Right hindlimb (tissue), 1 donor: ENCODE measurements at places on chromosomes 16 and 17.

GRCh38 chr16:72256398-72257066 is 84.6 kb upstream of the PMFBP1 start:
- DNase-seq, result no peak

GRCh38 chr17:22703204-22703603 is 1010.9 kb downstream of the KCNJ18 start:
- DNase-seq, result no peak

DNA sequence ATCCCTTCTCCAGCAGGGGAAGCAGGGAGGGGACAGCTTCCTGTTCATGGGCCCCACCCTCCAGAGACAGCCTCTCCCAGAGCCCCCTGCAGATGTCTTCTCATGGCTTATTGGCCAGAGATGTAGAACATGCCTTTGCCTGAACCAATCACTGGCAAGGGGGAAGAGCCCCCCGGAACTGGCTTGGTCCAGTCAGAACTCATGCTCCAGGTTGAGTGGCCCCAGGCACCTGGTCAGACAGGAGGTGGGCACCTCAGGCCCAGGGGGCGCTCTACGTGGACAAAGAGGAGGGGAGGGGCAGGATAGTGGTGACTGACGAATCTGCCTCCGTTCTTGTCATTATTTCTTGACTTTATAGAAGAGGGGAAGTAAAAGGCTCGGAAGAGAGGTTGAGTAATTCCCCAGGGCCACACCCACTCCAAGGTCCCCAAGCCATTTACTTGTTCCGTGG is 23.6 kb downstream of the RAB11FIP4 start:
- DNase-seq, result no peak

- no peak for DNase-seq
These were observed 55.8 kb upstream of the B4GALNT2 start for GRCh38 chr17:49076573-49077384.

DNA sequence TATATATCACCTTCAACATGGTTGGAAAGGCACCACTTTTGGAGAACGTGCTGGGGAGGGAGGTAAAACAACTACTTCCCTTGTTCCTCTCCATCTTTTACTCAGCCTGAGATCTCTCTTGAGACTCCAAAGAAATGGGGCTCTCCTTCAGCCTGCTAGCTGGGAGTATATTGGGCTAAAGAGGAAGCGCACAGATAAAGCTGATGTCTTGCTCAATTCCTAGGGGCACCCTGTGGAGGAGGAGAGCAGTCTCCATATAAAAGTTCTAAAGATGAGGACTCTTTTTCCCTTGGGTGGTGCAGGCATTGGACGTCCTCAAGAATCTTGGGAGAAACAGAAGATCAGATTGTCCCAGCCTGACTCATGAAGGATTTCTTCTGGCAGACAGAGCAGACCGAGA is 4.6 kb upstream of the ETV4 start:
- no peak for DNase-seq

- DNase-seq, result no peak
These were observed 3.1 kb upstream of the BAIAP2 start for GRCh38 chr17:81031566-81032550.

DNA sequence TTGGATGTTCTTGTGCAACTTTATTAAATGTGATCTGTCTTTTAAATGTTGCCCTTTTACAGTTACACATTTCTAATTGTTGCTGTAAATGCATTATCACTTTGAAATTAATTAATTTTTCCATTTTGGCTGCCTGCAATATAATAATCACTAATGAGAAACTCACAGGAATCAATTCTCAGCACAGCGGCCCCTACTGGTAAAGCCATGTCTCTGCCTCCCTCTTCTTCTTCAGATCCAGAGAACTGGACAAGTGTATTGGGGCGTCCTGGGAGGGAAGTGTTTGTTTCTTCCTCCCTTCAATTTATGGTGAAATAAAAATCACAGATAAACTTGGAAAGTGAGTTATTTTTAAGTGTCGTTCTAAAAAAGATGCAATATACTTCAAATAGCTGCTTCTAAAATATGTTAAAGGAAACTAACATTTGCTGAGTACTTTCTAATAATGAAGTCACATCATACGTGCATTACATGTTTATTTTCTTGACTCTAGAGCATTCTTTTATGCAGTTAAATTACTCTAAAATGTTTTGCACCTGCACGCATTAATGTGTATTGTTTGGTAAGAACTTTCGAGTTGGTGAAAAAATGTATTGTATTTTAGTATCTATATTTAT is 338.0 kb downstream of the WWOX start:
- DNase-seq, result no peak

DNA sequence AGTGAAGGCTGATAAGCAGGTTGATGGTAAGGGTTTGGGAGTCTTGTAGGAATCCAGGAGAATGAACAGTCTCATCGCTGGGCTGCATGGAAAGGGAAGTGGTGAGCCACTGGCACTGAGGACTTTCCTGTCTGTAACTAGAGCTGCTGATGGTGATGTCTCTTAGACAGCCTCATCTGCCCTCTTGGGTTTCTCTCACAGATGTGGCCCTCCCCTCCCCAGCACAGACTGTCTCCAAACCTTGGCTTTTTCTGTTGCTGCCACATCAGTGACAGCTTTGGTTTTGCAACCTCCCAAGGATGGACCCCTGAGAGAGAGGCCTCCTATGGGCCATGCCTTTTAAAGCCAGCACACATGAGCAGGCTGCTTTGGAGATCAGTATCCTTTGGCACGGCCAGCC is 16.9 kb downstream of the PLCG2 start:
- no peak for DNase-seq

- peak; percentile 43 for DNase-seq
These were observed 38.3 kb downstream of the CDK5R1 start for GRCh38 chr17:32525122-32525521.

- no peak for DNase-seq
These were observed 19.0 kb upstream of the OSGIN1 start for GRCh38 chr16:83933885-83934683.

GRCh38 chr16:26951950-26952349 is 114.8 kb upstream of the C16orf82 start:
- no peak for DNase-seq

- DNase-seq, result no peak
These were observed 182.3 kb downstream of the TMEM132E start for GRCh38 chr17:34761646-34762045.

GRCh38 chr16:89314357-89314756 is 96.9 kb downstream of the ZNF778 start:
- DNase-seq, result no peak

- DNase-seq, result no peak
These were observed 37.9 kb downstream of the NUP88 start for GRCh38 chr17:5381542-5381941.

DNA sequence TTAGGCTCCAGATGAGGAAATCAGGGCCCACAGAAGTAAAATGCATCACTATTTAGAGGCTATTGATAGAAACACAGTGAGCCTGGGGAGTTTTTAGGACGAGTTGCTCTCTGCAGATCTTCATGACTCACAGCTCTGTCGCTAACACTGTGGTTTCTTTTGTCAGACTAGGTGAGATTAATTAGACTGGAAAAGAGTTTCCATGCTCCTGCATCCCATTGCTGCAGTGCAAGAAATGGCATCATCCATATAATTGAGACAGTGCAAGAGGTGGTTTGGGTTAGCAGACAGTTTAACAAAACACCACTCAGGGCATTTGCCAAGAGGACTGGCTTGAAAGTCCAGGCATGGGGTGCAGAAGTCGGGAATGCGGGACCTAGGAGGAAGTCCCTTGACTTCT is 198.8 kb upstream of the CACNG5 start:
- DNase-seq, result no peak

- DNase-seq, result no peak
These were observed 40.1 kb upstream of the ZFP90 start for GRCh38 chr16:68499006-68499405.

DNA sequence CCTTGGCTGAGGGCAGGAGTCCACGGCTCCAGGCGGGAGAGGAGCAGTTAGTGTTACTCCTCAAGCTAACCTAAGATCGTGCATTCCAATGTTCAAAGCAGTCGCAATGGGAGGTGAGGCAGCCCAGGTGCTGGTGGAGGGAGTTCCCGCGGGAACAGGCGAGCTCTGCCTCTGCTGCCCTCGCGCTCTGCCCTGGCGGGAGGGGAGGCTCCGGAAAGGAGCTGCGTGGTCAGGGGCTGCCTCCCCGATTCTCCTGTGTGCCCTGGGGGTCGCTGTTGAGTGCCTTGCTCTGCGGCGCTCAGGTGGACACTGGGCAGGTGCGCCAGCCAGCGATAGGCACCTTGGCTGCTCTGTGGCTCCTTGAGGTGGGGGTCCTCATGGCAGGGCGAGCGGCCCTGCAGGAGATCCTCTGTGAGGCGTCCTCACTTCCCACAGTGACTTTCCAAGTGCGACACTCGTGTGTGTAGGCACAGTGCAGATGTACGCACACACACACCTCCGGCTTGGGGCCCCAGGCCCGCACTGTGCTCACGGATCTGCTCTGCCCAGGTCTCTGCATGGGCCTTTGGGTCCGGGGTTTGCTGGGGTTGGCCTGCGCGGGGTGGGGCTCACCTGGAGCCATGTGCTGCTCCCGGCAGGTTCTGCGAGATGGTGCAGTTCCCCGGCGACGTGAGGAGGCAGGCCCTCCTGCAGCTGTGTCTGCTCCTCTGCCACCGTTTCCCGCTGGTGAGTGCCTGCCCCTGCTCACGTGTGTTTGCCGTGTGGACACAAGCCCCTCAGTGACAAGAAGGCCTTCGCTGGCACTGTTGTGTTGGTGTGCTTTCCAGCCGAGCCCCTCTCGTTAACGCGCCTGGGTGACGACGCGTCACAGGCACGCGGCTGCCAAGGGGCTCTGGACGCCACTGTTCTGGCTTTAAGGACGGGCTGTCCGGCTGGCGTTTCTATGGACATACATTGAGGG is 97.9 kb upstream of the ZNF750 start:
- peak; percentile 14 for DNase-seq

DNA sequence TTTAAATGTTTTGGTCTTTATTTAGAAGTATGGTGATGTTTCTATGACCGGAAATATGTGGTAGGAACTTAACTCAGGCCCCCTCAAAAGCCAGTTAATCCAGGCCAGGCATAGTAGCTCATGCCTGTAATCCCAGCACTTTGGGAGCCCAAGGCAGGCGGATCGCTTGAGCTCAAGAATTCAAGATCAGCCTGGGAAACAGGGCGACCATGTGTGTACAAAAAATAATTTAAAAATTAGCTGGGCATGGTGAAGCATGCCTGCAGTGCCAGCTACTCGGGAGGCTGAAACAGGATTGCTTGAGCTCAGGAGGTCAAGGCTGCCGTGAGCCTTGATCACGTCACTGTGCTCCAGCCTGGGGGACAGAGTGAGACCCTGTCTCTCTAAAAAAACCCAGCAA is 10.3 kb downstream of the RSL1D1 start:
- no peak for DNase-seq

- no peak for DNase-seq
These were observed 6.7 kb upstream of the BCAR1 start for GRCh38 chr16:75257886-75258806.

GRCh38 chr16:88610909-88611812 is 27.2 kb upstream of the IL17C start:
- DNase-seq, result no peak

DNA sequence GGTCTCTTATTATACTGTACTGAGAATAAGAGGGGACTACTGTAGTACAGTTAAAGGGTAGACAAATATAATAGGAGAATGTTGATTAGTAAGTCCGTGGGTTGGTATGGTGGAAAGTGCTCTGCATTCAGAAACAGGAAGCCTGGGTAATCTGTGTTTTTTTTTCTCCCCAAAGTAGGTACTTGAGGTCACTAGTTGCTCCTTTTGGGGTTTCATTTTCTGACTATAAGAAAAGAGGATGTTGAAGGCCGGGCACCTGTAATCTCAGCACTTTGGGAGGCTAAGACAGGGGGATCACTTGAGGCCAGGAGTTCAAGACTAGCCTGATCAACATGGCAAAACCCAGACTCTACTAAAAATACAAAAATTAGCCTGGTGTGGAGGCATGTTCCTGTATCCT is 42.0 kb upstream of the MMD start:
- no peak for DNase-seq

DNA sequence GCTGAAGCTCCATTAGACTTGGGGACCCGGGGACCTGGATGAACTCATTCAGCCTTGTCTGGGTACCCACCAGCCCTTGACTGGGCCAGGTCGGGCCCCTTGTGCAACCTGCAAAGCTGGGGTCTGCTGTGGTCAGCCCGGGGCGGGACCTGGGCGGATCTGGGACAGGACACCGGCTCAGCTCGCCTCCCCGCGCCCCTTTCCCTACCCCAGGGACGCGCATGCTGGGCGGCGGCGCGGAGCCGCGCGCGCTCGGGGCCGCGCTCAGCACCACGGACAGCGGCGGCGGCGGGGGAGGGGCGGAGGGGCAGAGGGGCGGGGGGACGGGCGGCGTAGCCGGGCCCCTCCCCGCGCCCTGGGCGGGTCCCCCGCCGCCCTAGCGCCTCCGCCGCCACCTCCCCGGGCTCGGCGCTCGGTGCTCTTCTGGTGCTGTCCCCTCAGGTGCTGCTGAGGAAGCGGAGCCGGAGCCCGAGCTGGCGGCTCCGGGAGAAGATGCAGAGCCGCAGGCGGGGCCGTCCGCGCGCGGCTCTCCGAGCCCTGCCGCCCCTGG is 7.4 kb downstream of the ACD start:
- peak; percentile 23 for DNase-seq

- no peak for DNase-seq
These were observed at the start of gene P2RX1 for GRCh38 chr17:3915995-3916696. Gene P2RX1, minus strand, starts transcription at chr17:3916465. Its CDS starts 240 bp downstream, at chr17:3916225.

DNA sequence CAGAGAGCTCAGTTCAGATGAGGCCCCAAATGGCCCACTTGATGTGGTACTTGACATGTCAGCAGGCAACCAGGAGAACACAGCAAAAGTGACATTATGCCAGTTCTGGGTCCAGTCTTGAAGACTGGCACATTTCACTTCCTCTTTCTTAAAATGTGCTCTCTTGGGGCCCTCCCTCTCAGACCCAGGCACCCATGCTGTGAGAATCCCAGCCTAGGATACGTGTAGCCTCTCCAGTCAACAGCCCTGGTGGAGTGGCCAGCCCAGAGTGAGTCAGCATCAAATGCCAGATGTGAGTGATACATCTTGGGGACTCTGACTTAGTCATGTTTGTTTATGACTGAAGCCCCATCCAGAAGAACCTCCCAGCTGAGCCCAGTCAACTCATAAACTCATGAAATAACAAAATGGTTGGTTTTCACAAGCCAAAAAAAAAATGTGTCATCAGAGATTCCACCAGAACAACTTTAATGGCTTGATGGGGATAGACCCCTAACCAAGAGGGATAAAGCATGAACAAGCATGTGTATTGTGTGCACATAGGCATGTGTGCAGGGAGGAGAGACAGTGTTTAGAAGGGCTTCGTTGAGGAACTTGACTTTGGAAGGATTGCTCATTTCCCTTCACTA is 82.5 kb upstream of the TNRC6C start:
- DNase-seq, result no peak
